ENCODE measurements at places on chromosomes 4 and X.

DNA sequence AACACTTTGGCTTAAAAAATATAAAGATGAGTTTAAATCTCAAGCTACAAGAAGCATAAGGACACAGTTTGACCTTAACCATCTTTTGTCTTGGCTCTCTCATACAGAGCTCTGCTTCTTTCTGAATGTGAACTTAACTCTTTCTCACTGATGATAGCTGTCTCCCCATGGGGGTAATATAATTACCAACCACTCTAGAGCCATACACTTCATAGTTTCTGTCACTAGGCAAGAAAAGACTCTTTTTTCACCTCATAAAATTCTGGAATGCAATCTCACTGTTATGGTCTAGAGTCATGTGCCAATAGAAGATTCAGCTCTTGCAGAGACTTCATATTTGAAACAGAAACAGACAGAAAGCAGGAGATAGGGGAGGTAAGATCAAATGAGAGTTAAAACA lies 481.7 kb upstream of the AGA start:
- DNase-seq: no peak

GRCh38 chr4:153205757-153206156 lies 1.5 kb downstream of the TRIM2 start:
- DNase-seq: peak; percentile 63

GRCh38 chr4:80053140-80053910 lies 19.7 kb downstream of the ANTXR2 start:
- no peak for DNase-seq

- no peak for DNase-seq
These were observed 302.9 kb upstream of the ZFP42 start for GRCh38 chr4:187692626-187693025.

DNA sequence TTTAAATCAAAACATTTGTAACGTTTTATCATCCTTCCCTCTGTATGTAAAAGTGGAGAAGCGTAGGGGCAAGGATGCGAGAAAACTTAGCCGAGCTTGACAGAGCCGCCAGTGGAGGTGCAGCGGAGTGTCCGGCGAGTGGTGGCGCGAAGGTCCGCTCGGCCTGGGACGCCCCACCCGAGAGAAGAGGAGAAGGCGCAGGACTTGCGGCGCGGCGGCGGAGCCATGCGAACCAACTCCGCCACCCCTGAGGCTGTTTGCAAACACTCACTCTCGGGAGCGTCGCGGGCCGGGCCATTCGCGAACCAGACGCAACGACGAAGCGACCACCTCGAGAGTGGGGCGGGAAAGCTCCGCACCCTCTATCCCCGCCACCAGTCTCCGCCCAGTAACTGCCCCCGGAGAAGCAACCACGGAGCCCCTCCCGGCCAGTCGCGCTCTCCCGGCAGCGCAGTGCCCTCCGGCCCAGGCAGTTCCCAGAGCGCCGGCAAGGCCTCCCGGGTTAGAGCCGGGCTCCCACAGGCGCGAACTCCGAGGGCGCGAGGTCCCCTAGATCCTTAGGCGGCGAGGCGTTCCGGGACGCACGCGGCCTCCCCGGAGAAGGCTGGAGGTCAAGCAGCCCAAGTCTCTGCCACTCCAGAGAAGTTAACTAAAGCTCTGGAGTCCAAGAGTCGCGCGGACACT lies 2.3 kb upstream of the MAB21L2 start:
- no peak for DNase-seq
